MCF 10A (cell line): ENCODE measurements at places on chromosomes 7 and 10.

DNA sequence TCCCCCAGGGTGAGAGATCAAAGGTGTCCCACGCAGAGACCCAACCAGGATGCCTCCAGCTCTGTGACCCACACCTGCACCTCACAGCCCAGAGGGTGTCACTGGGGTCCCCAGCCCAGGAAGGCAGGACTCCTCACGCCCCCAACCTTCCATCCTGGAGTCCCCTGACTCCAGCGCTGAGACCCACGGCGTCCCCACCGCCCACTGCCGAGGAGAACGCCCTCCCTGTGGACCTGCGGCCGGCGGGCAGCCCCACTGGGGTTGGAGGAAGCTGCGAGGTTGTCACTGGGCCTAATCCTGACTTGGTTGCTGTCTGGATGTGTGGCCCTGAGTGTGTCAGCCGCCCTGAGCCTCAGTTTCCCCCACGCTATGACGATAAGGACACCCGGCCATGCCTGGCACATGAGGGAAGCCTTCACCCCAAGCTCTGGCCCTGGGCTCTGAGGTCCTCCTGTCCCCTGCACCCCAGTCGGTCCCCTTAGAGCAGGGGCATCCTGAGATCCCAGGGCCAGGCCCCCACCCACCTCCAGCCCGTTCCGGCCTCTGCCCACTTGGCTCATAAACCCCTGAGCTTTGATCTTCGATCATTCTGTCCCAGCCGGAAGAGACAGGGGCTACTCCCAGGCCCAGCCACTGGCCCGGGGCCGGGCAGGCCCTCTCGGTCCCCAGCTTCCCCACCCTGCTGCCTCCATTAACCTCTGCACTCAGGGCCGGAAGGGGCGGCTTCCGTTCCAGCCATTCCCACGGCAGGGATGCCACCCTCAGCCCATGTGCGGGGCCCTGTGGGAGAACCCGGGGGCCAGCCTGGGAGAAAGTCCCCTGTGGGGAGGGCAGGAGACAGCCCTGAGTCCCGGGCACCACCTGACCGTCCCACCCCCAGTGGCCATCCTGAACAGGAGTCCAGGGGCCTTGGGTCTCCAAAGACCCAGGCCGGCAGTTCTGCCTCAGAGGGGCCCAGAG, 113.2 kb downstream of the MICALL2 start:
- no peak for DNase-seq

GRCh38 chr7:79513261-79513660, 59.8 kb upstream of the MAGI2 start:
- no peak for DNase-seq

DNA sequence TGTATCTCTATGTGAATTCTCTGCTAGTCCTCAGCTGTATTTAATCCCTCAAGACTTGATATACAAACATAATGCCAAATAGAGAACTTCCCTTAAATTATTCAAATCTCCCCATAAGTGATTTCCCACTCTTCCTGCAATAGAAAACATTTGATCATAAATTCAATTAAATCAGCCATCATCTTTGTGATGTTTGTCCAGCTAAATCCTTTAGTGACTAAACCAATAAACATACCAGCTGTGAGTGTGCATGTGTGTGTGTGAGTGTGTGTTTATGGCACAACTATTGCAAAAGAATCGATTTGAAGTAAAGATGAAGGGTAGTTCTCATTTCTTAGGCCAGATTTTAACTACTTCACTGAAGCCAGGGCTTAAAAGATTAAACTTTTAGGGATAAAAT, 175.5 kb upstream of the FZD1 start:
- DNase-seq = no peak

DNA sequence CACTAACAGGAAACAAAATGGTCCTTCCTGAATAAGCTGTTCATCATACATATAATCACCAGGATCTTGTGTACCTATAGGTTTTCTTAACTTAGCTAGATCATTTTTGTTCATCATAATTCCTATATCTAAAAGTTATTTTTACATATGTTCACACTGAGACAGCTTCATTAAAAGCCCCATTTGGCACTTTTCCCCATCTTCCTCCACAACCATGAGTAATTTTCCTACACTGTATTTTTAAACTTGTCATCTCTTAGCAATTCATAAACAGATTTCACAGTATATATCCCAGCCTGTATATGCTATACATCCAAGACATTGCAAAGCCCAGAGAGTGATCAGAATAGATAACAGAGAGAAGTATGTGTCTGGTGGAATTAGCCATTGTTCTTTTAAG, 28.3 kb downstream of the ZNF365 start:
- DNase-seq = no peak

DNA sequence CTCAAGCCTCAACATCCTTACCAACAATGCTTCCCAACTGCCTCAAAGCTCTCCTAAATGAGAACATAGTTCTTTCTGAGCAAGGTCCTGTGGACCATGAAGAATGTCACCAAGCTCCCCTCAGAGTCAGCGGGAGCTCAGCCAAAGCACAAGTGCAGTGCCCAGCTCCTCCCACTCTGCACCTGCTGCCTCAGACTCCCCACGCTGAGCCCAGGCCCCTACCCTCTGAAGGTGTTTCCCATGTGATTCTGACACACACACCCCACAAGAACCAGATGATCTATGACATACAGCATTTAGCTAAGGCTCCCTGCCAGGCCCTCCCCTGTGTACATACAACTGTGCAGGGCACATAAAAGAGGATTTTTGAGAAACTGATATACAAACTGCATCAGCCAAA, 19.2 kb downstream of the ERCC6 start:
- no peak for DNase-seq

GRCh38 chr10:127987467-127988380, 80.8 kb downstream of the PTPRE start:
- peak; percentile 17 for DNase-seq

DNA sequence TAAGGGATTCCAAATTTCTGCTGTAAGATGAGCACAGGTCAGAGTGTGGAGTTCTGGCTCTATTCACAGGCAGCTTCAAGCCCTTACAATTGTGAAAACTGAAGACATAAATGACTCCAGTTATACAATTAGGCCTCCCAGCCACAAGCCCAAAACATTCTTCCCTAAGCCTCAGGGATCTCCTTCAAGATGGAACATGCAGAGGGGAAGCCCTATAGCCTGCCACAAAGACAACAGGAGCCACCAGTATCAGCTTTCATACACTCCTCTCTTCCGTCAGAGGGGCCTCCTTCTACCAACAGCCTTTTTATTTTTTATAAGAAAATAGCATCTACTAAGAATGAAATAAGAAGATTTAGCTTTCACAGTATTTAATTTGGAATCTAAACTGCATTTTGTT, 46.5 kb downstream of the DLD start:
- no peak for DNase-seq

GRCh38 chr10:69093933-69094332, 6.0 kb downstream of the SRGN start:
- DNase-seq = peak; percentile 38
